ENCODE measurements at places on chromosomes 7 and 10.

- DNase-seq, result no peak
Observed at GRCh38 chr10:88623835-88624234, 37.3 kb downstream of the LIPJ start.

GRCh38 chr7:27305854-27306253 is 63.3 kb downstream of the EVX1 start:
- DNase-seq, result no peak

DNA sequence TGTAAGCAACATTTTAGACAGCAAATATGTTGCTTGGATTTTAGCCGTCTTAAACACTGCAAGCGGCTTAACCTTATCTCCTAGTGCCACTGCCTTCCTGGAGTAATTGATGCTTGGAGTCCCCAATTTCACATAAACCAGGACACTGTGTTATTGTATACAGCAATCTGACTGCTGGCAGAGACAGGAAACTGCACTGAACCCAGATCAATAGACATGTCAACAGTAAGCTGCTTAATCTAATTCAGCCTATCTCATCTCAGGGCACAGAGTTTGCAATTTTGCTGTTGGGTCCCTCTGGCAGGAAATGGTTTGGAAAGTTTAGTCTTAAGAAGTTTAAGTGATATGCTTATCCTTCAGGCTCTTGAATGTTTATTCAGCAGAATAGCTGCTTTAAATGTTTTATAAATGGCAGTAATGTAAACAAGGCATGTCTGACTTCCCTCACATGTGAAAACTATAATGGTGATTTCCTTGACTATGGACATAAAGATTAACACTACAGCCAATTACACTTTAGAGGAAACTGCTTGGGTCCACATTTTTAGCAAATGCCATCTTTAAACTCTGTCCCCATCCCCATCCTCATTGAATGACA is 598.6 kb downstream of the PARD3 start:
- no peak for DNase-seq

DNA sequence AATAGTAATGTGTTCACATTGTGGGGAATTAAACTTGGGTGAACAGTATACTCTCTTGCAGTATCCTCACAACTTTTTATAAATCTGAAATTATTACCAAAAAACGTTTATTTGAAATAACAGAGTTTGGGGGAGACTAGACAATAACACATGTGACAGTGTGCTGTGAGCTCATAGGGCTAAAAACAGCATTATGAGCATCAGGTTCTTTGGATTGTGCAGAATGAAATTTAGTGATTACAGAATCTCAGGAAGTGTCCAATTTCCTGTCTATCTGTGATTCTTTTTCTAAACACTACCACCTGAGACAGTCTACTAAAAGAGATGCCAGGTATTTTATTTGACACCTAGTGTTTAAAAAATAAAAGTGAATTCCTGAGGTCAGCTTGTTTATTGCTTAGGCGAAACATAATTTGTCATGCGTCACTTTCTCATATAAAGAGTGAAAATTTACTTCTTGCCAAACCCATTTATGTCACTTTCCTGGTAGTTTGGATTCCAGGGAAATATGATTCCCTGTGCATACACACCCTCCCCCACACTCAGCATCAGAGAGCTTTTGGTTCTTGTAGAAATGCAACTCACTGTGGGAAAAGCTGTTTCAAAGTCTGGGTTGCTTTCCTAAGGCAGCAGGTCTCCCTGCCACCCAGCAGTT is 71.2 kb downstream of the AOAH start:
- DNase-seq, result no peak

DNA sequence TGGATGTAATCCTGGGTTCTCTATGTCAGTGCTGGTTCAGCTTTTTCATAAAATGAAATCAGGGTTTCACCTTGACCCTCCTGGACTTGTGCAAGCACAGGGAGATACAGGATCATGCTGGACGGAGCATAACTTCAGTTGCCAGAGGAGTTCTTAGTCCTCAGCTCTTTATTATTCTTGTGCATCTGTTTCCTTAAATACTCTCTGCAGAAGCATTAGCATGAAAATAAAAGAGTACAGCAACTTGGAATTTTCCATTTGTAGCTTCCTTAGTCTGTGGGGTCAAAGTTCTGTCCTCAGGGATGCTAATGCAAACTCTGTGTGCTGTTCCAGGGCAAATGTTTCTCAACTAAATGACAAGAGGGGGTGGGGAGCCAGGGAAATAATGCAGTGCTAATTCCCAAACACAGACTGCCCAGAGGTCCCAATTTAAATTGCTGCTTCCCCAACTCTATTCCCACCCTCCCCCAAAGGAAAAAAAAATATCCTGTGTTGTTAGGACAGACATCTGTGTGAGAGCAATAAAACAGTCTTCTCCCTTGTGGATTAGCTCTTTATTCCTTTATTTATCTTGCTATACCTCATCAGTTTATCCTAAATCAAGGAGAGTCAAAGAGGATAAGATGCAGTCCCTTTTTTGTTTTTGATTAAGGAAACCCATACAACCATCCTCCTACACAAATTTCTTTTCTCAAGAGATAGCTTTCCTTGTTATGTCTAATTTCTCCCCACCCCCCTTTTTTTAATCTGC is 905.0 kb downstream of the LRMDA start:
- DNase-seq, result no peak

DNA sequence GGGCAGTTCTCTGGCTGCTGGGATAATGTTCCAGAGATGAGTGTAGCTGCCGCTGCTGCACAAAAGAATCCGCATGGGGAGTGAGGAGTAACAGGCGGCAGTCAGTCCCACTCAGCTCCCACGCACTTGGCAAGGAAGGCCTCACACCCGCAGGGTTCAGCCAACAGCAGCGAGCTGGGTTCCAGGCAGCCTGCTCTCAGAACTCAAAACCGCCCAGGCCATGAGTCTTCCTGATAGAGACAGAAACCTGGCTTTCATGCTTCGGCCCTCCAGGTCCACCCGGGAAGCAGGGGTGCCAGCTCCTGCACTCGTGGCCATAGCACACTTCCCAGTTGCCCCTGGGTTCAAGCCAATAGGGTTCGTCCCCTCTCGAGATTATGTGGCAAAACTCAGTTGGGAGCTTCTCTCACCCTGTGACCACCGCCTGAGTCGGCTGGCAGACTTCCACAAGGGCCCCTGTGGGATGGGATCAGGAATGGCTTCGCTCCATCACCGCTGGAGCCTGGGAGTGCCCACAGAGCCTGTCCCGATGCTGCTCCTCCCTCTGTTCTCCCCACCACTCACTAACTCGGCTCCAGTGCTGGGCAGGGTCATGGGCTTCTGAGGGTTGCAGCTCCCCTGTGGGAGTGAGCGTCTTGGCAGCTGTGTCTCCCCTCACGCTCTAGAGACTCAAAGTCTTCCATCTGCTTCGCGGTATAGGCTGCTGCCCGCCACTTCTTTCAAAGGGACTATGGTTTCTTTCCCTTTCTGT is 20.6 kb downstream of the CLRN3 start:
- no peak for DNase-seq

- no peak for DNase-seq
Observed at GRCh38 chr10:33178026-33178755, 156.3 kb downstream of the NRP1 start.

GRCh38 chr7:134742688-134743350 is 36.6 kb upstream of the CALD1 start:
- no peak for DNase-seq

DNA sequence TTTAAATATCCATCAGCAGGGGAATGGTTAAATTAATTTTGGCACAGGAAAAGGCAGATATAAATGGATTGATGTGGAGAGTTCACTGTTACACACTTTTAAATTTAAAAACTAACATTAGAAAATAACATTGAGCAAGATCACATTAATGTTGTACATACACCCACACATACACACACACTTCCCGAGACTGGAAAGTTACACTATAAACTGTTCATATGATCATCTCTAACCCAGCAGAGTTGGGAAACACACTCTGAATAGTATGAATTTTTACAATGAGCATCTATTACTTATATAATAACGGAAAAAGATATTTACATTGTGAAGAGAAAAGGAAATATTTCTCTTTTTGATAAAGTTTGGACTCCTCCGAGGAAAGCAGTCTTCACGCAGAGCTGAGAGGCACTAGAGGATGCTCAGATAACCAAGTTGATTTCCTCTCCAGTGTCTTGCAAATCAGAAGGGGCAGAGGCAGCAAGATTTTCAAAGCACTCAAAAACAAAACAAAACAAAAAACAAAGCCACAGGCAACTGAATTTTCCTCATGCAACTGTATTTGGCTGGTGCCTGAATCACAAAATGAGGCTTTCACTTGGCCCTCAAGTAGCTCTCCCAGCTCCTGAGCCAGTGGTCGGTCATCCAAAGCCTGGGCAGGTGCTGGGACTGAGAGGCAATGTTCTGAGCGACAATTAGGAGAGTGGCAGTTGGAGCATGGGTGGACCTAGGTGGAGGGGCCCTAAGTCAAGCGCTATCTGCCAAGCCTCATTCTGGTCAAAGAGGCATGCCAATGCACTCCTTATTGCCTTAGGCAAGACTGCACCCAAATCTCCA is 10.5 kb upstream of the GATAD1 start:
- DNase-seq, result no peak

DNA sequence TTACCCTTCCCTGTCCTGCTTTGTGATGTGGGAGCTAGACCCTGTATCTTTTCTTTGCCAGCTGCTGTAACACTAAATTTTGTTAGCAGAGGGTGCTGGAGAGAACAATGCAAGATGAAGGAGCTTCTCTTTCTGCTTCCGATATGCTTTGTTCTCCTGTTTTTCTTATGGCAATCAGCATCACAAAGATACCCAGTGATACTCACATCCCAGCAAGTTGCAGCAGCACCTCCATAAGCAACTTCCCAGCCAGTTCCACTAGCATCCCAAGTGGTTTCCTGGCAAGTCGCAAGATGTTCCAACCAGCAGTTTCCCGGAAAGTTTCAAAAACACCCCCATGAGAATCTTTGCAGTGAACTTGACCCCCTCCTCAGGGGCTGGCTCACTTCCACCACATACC is 148.6 kb downstream of the IMMP2L start:
- DNase-seq, result no peak

DNA sequence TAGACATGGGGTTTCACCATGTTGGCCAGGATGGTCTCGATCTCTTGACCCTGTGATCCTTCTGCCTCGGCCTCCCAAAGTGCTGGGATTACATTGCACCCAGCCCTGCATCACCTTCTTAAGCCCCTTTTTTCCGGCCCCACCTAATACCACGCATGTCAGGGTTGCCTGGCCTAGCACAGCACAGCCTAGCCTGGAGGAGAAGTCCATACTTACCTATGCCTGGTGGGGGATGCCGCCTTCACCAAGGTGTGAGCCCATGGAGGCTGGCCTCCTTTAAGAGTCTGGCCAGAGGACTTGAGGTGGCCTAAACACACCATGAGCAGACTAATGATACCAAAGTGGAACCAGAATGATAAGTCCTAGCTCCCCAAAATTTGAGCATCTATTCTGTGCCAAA is 22.0 kb upstream of the CUX1 start:
- no peak for DNase-seq

DNA sequence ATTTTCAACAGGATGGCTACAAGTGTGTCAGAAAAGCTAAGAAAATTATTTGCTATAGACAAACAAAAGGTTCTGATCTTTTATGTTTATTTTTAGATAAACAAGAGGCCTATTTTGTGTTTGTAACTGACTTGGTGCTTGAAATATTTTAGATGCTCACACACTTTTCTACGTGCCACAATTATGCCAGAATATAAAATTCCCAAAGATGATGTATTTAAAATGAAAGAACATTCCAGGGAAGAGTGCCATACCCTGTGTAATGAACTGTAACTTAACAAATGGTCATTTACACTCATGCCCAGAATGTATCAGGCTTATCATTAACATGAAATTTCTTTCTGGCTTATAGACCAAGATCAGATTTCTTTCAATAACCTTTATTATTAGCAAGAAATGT is 144.9 kb upstream of the MTPN start:
- no peak for DNase-seq

GRCh38 chr7:87337331-87337730 is 8.1 kb upstream of the CROT start:
- peak; percentile 34 for DNase-seq

- no peak for DNase-seq
Observed at GRCh38 chr10:122233857-122234348, 37.2 kb upstream of the BTBD16 start.

GRCh38 chr7:112280267-112280666 is 73.8 kb downstream of the ZNF277 start:
- DNase-seq, result no peak

DNA sequence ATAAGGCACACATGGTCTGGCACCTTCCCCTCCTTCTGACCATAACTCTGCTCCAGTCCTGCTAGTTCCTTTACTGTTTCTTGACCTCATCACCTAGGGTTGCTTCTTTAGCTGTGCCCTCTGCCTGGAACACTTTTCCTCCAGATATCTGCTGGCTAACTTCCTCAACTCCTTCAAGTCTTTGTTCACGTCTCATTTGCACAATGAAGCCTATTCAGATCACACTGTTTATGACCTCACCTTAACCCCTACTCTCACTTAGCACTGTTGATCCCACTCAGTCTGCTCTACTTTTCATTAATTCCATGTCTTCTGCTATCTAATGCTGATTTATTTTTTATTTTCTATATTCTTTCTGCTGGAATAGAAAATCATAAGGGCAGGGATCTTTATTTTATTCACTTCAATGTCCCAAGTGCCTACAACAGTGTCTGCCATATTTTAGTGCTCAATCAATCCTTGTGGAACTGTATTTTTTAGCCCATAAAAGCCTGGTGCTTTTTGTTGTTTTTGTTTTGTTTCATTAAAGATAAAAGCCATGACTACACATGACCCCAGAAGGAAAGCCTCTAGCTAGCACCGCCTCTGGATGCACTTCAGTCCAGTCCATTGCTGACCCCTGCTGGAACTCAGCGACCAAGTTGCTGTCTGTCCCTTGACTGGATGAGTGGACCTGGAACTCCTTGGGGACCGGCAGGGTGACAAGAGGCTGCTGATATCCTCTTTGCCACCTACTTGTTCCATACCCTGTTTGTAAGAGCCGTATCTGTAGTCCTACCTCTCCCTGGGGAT is 12.3 kb downstream of the KLF14 start:
- no peak for DNase-seq

DNA sequence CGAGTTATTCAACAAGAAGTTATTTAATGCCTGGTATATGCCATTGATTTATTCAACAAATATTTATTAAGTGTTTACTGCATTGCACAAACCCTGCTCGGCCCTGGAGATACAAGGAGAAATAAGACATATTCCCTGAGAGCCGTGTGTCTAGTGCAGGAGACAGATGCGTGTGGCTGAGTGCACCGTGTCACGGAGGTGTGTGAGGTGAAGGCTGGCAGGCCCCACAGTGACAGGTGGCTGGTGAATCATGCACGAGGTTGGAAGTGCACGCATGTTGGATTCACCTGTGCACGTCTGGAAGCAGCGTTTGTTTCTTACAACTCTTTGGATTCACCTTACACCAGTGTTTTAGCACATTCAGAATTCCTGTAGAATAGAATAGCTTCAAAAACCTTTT is 136.6 kb upstream of the SHH start:
- no peak for DNase-seq

- no peak for DNase-seq
Observed at GRCh38 chr10:86971232-86971991, 3.1 kb downstream of the ADIRF start.

DNA sequence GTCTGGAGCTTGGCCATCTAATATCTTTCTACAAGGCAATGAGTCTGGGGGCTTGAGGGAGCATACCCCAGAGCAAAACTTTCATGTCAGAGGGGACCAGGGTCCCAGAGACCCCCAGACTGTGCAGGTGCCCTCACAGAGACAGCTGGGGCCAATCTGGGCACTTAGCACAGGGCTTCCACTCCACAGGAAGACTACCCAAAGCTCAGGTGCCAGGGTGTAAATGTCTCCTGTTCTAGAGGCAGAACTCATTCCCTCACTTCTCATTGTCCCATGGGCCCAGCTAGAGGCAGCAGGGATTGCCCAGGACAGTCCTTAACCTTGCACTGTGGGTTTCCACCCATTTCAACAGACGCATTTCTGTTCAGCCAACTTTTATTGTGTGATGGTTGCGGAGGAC is 246.9 kb downstream of the ACTR3B start:
- no peak for DNase-seq

- peak; percentile 92 for DNase-seq
Observed at GRCh38 chr7:35985126-35985754, 167.8 kb upstream of the EEPD1 start.

All from Karpas-422 (cell line).